ENCODE measurements at places on chromosomes 7 and 10. TPM values are rescaled to one million over a fixed set of nuclear protein-coding genes. Genes with fewer than 3 reads are reported as not detected.

- H3K27ac ChIP-seq = no peak overlapping the region
- no peak for DNase-seq
- no peaks in the 10 kb centered on the region for H3K36me3 ChIP-seq
- H3K4me1 ChIP-seq = no peaks in the 10 kb centered on the region
- peaks cover 7% of the 10 kb centered on the region for H3K27me3 ChIP-seq
Observed at GRCh38 chr10:1992930-1993329, 255.6 kb upstream of the ADARB2 start.

Gene SPACDR
- not detected for polyA plus RNA-seq

DNA sequence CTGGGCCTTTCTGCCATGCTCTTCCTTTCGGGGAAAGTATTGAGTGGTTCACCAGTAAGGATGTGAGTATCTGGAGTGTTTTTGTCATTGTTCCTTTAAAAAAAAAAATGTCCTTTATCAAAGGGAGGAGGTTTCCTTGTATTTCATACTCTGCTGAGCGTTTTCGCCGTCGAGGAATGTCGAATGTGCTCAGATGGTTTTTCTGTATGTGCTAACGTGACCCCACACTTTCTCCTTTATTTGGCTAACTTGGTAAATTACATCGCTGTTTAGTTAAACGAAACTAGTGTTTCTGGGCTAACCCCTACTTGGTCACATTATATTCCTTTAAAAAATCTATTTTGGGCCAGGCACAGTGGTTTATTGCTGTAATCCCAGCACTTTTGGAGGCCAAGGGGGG is 45.9 kb downstream of the INPP5A start:
- H3K27ac ChIP-seq = no peak overlapping the region
- DNase-seq = no peak
- peaks cover 10% of the 10 kb centered on the region for H3K36me3 ChIP-seq
- peaks cover 76% of the 10 kb centered on the region for H3K4me1 ChIP-seq
- H3K27me3 ChIP-seq = no peaks in the 10 kb centered on the region

DNA sequence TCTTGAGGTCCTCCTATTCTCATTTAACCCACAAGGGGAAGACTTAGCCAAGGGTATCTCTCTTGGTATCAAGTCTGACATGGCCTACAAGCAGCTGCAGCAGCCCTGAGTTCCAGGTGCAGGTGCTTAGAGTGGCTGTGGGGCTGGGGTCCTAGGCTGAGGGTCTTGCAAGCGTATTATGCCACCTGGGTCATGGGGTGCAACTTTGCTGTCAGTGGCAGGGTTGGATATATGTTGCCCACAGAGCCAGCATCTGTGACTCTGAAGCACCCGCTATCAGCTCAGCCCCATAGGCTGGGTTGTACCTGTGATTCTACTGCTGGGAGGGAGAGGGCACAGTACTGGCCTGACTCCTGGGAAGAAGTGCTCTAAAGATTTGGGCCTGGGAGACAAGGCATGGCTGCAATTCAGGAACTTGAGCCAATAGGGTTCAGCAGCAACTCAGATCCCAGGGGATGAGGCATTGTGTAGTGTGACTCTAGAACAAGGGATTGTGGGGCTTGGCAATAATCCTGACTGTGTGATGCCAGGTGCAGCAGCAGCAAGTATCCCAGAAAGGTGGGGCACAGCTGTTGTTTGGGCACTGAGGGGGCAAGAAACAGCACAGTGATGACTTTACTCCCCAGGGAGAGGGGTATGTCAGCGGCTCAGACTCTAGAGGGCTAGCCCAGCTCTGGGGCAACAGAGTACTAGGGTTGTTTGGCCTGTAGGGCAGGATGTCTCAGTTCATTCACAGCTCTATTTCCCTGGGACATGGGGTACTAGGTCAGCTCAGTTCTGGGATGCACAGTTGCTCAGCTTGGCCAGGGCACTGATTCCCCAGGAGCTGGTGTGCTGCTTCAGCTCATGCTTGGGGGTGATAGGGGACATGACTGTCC is 41.4 kb downstream of the NEURL1 start:
- no peak overlapping the region for H3K4me3 ChIP-seq
- peaks cover 12% of the 10 kb centered on the region for H3K36me3 ChIP-seq
- H3K27me3 ChIP-seq = peaks cover 22% of the 10 kb centered on the region
- DNase-seq = no peak
- H3K27ac ChIP-seq = no peak overlapping the region

GRCh38 chr7:148242294-148242821 is 348.2 kb upstream of the C7orf33 start:
- H3K27me3 ChIP-seq = peaks cover 48% of the 10 kb centered on the region
- no peak for DNase-seq
- H3K4me3 ChIP-seq = no peak overlapping the region
- H3K36me3 ChIP-seq = no peaks in the 10 kb centered on the region
- no peak overlapping the region for H3K27ac ChIP-seq

Gene GBX1
- polyA plus RNA-seq = not detected

GRCh38 chr7:93011351-93012294 is 106.2 kb downstream of the SAMD9 start:
- no peak overlapping the region for H3K4me3 ChIP-seq
- H3K36me3 ChIP-seq = no peaks in the 10 kb centered on the region

GRCh38 chr10:111072232-111072631 is 4.6 kb upstream of the ADRA2A start:
- H3K4me3 ChIP-seq = no peak overlapping the region
- H3K36me3 ChIP-seq = no peaks in the 10 kb centered on the region
- no peak for DNase-seq

GRCh38 chr10:72597897-72598296 is 28.0 kb downstream of the MICU1 start:
- peaks cover 24% of the 10 kb centered on the region for H3K4me1 ChIP-seq
- no peak overlapping the region for H3K4me3 ChIP-seq
- H3K36me3 ChIP-seq = no peaks in the 10 kb centered on the region
- no peak for DNase-seq

DNA sequence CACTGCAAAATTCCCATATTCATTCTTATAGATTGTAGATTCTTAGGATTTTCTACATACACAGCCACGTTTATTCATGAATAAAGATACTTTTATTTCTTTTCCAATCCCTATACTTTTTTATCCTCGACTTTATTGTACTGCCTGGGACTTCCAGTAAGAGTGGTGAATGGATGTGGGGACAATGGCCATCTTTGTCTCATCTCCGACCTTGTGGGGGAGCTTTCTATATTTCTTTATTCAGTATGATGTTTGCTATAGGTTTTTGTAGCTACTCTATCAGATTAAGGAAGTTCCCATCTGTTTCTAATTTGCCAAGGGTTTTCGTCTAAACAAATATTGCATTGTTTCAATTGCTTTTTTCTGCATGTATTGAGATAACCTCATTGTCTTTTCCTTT is 184.3 kb downstream of the FOXP2 start:
- no peaks in the 10 kb centered on the region for H3K36me3 ChIP-seq
- no peaks in the 10 kb centered on the region for H3K27me3 ChIP-seq
- H3K4me3 ChIP-seq = no peak overlapping the region
- no peaks in the 10 kb centered on the region for H3K4me1 ChIP-seq
- DNase-seq = no peak

Gene NUTM2E
- not detected for polyA plus RNA-seq

Gene INMT
- 0.11 TPM for polyA plus RNA-seq

DNA sequence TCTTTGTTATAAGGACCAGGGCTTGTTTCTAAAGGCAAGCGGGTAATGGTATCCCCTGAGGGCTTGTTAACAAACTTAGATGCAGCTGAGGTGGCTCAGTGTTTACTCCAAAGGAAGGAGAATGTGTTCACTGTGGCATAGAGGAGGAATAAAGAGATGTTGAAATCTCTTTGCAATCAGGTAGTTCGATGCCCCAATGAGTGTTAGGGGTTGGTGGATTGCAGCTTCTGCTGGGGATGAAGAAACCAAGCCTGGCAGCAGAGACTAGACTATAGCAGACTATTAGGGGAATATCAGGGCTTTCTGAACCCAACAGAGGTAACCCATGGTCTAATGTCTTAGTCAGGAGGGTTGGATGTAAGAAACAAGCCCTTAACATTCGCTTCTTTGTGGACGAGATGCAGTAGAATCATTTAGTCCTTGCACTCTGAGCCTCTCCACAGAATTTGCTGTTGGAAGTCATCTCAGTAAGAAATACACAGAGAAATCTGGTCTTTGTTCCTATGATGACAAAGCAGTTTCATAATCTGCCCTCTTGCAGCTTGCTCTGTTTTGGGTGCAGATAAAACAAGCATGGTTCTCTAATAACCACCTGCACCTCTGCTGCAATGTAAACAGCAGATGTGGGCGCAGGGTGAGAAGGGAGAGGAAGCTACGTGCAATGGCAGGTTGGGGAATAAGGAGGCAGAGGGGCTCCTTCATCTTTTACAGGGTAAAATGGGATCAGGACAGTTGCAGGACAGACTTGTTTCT is 108.6 kb downstream of the NRF1 start:
- DNase-seq = no peak
- H3K4me1 ChIP-seq = no peaks in the 10 kb centered on the region
- H3K27ac ChIP-seq = no peak overlapping the region

GRCh38 chr7:69531050-69531449 is 67.2 kb upstream of the AUTS2 start:
- peaks cover 8% of the 10 kb centered on the region for H3K4me1 ChIP-seq
- no peak overlapping the region for H3K4me3 ChIP-seq
- no peaks in the 10 kb centered on the region for H3K36me3 ChIP-seq

DNA sequence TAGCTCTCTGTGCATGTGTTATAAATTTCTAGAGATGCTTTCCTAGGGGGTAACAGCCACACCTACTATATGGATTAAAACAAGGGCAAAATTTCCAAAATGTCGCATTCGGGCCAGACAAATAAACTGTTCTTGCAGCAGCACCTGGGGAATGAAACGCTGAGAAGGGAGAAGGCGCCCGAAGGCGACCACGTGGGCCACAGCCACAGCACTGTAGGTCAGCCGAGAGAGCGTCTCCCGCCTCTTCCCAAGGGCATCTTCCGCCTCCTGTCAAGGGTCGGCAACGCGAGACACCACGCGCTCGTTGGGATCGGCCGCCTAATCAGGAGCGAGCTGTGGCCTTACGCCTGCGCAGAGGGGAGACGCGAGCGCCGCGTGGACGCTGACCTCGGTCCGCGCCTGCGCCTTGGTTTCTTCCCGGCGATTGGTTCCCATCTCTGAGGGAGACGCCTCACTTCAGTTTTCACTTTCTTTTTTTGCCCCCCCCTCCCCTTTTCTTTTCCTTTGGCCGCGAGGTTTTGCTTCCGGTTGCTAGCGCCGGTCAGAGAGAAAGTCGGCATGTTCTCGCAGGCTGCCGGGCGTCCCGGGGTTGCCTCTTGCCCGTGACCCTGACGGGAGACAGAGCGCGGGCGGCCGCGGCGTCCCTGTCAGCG is at the start of gene TASOR2:
Gene TASOR2, plus strand, starts transcription at position 521 of the 653 bp plus-strand sequence. CDS start 35,805 bp downstream, outside the sequence.
- peak within 1 kb of the TSS; percentile 97 for H3K27ac ChIP-seq
- H3K4me3 ChIP-seq = peak within 1 kb of the TSS; percentile 97
- no peaks in the 10 kb centered on the region for H3K27me3 ChIP-seq
- peak; percentile 92 for DNase-seq
- peaks cover 49% of the 10 kb centered on the region for H3K4me1 ChIP-seq
- H3K36me3 ChIP-seq = no peaks in the 10 kb centered on the region

Gene CFAP46
- polyA plus RNA-seq = not detected

DNA sequence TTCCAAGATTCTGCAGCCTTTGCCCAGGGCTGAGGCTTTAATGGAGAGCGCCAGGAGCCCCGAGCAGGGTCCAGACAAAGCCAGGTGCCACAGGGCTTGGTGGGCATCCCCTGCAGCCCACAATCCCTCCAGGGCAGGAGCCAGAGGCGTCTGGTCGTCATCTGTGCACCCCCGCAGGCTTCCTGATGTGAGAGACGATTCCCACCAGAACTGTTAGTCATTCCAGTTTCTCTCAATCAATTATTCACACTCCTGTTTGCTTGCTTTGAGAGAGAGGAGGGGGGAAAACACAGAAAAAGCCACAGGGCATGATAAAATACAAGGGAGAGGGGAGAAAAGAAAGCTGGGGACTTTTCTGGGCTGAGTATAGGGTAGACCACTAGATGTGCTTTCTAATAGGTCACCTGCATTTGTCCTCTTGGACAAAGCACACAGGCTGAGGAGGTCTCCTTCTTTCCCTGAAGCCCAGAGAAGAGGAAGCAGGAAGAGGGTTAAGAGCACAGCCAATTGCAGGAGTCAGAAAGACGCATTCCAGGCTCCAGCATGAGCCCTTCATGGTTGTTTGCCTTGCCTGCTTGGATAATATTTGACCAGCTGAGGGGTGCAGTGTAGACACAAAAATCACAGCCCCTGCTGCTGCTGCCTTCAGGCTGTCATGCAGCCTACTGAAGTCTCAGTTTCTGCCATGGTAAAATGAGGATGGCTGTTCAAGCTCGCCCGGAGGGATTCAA is 194.4 kb downstream of the PLXNA4 start:
- H3K4me3 ChIP-seq = no peak overlapping the region
- peaks cover 1% of the 10 kb centered on the region for H3K27me3 ChIP-seq
- no peaks in the 10 kb centered on the region for H3K36me3 ChIP-seq
- DNase-seq = no peak
- H3K4me1 ChIP-seq = no peaks in the 10 kb centered on the region
- no peak overlapping the region for H3K27ac ChIP-seq

- H3K27me3 ChIP-seq = no peaks in the 10 kb centered on the region
- H3K4me3 ChIP-seq = no peak overlapping the region
- H3K4me1 ChIP-seq = no peaks in the 10 kb centered on the region
- no peaks in the 10 kb centered on the region for H3K36me3 ChIP-seq
Observed at GRCh38 chr7:84654273-84654672, 459.7 kb upstream of the SEMA3A start.

DNA sequence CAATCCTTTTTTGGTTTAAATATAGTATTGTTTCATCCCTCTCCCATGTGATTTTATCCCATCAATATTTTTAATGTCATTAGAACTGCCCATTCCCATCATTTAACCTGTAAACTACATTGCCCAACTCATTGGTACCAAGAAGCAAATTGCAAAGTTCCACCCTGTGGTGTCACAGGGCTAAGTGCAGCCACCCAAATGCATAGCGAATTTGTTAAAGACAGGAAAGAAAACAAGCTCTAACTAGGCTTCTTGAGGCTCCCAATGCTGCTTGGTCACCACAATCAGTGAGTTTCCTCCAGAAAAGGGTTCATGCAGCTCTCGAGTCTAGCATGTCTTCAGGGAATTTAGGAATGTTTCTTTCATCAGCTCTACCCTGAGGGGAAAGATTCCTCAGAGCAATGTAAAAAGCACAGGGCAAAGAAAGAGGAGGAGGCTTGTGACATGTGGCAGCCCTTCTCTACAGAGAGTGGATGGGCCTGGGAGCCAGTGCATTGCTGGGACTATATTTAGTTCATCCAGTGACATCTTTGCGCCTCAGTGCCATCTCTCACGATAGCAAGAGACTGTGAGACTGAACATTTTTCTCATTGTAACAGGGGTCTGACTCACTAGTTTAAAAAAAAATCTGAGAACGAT is 58.1 kb downstream of the CAV1 start:
- H3K4me1 ChIP-seq = peaks cover 8% of the 10 kb centered on the region
- DNase-seq = no peak
- H3K36me3 ChIP-seq = no peaks in the 10 kb centered on the region
- no peaks in the 10 kb centered on the region for H3K27me3 ChIP-seq
- peak overlapping the region; percentile 84 for H3K4me3 ChIP-seq

Gene ANKRD30A
- polyA plus RNA-seq = not detected

DNA sequence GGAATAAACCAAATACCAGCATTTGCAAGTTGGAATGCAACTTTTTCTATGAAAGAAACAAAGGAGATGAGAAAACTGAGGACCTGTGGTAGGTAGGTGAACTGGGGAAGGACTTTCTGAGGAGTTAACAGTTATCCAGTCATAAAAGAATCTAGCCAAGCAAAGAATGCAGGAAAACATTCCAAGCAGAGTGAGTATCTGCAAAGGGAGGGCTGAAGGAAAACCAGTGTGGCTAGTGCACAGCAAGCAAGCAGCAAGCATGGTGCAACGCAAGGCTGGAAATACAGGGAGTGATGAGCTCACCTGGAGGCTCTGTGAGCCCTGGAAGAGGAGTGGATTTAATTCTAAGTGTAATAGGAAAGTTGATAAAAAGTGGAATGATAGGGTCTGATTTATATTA is 44.0 kb downstream of the RTKN2 start:
- no peaks in the 10 kb centered on the region for H3K36me3 ChIP-seq
- no peaks in the 10 kb centered on the region for H3K4me1 ChIP-seq
- no peaks in the 10 kb centered on the region for H3K27me3 ChIP-seq

Gene GPR85
- not detected for polyA plus RNA-seq
